ENCODE measurements at places on chromosomes 4 and X.

GRCh38 chr4:165992283-165992682, 119.2 kb downstream of the TLL1 start:
- DNase-seq, result no peak

GRCh38 chr4:173482330-173482931, 47.6 kb downstream of the HAND2 start:
- DNase-seq, result no peak

- DNase-seq, result no peak
Observed at GRCh38 chrX:83759872-83760271, 101.1 kb upstream of the CYLC1 start.

- no peak for DNase-seq
Observed at GRCh38 chr4:101211146-101211553, 136.2 kb downstream of the PPP3CA start.

DNA sequence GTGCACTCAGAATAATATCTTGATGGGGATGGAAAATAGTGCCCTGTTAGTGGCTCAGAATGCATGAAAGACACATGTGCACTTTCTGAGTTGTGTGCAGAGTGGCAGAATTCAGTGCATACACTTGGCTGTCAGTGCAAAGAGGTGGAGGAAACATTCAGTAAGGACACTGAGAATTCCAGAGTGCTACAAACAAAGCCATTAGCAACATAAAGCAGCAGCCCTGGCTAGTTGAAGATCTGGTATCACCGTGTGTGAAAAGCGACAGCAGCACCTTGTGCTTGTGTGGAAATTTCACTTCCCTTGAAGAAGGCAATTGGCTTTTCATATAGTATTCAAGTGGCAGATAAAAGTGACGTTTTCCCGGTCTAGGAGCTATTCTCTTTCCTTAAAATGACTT, 810.4 kb downstream of the TRIML1 start:
- DNase-seq, result no peak

GRCh38 chr4:120977435-120977997, 55.0 kb upstream of the PRDM5 start:
- DNase-seq, result peak; percentile 59
